ENCODE measurements at places on chromosomes 4 and X.

GRCh38 chr4:54296548-54297203, 67.6 kb downstream of the PDGFRA start:
- no peak for DNase-seq

GRCh38 chrX:115183980-115184379, 5.2 kb upstream of the RBMXL3 start:
- no peak for DNase-seq

GRCh38 chr4:42672359-42673081, 15.6 kb upstream of the ATP8A1 start:
- DNase-seq = no peak

- DNase-seq = no peak
Observed at GRCh38 chr4:79865201-79865597, 207.8 kb downstream of the ANTXR2 start.

- DNase-seq = no peak
Observed at GRCh38 chr4:53730031-53730805, 138.9 kb upstream of the LNX1 start.
